ENCODE measurements at places on chromosomes 7 and 10. TPM values are rescaled to one million over a fixed set of nuclear protein-coding genes. Genes with fewer than 3 reads are reported as not detected.

DNA sequence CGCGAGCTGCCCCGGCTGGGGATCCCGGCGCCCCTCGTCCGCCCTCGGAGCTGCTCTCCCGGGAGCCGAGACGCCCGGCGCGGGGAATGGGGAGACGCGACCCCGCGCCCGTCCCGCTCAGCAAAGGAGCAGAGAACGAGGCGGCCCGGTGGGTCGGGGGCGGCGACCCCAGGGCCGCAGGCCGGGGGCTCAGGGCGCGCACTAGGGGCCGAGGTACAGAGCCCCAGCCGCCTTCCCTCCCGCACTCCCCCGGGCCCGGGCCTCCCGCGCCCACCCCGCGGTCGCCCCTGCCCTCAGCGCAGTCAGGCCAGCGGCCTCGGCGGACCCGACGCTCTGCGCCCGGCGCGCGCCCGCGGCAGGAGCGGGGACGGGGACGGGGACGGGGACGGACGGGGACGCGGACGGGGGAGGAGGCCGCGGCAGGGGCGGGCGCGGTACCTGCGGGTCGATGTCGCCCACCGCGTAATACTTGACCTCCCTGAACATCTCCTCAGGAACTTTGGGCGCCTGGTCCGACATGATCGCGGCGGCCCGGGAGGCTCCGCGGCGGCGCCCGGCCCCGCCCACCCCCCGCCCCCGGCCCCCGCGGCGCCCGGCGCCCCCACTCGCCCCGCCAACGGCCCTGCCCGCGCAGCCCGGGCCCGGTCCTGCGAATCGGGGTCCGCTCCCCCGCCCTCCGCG, 373 bp downstream of the PAXIP1 start:
- no peaks in the 10 kb centered on the region for H3K27me3 ChIP-seq
- peak overlapping the region; percentile 83 for H3K4me3 ChIP-seq
- H3K36me3 ChIP-seq: no peaks in the 10 kb centered on the region
- peaks cover 9% of the 10 kb centered on the region for H3K4me1 ChIP-seq

- H3K36me3 ChIP-seq: no peaks in the 10 kb centered on the region
- DNase-seq: no peak
- H3K27me3 ChIP-seq: no peaks in the 10 kb centered on the region
- no peak overlapping the region for H3K27ac ChIP-seq
- H3K4me3 ChIP-seq: no peak overlapping the region
These were observed 51.9 kb downstream of the TNS3 start for GRCh38 chr7:47529826-47530555.

CALD1 gene
- total RNA-seq: 401 TPM

KLF14 gene
- 3.0 TPM for total RNA-seq

- no peak for DNase-seq
- no peaks in the 10 kb centered on the region for H3K36me3 ChIP-seq
- H3K27ac ChIP-seq: no peak overlapping the region
- no peaks in the 10 kb centered on the region for H3K27me3 ChIP-seq
These were observed 23.8 kb upstream of the PLAC9 start for GRCh38 chr10:80108576-80109239.

DNA sequence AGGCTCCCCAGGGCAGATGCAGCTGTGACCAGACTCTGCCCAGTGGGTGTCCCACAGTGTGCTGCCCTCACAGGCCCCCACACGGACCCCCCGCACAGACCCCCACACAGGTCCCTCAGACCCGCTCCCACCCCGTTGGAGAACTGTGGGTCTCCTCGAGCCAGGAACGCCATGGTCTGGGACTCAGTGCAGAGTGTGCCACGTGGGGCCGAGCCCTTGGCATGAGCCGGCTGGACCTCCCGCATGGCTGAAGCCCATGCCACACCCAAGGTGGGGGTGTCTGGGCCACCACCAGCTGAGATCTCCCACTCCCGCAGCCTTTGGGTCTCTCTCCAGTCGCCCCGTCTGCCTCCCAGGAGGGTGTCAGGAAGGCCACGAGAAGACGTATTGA, 34.3 kb downstream of the JAKMIP3 start:
- no peaks in the 10 kb centered on the region for H3K36me3 ChIP-seq
- no peak overlapping the region for H3K27ac ChIP-seq
- no peak overlapping the region for H3K4me3 ChIP-seq
- no peak for DNase-seq
- H3K4me1 ChIP-seq: no peaks in the 10 kb centered on the region

SSC4D gene
- total RNA-seq: 0.41 TPM

PRKRIP1 gene
- total RNA-seq: 24.8 TPM

DNA sequence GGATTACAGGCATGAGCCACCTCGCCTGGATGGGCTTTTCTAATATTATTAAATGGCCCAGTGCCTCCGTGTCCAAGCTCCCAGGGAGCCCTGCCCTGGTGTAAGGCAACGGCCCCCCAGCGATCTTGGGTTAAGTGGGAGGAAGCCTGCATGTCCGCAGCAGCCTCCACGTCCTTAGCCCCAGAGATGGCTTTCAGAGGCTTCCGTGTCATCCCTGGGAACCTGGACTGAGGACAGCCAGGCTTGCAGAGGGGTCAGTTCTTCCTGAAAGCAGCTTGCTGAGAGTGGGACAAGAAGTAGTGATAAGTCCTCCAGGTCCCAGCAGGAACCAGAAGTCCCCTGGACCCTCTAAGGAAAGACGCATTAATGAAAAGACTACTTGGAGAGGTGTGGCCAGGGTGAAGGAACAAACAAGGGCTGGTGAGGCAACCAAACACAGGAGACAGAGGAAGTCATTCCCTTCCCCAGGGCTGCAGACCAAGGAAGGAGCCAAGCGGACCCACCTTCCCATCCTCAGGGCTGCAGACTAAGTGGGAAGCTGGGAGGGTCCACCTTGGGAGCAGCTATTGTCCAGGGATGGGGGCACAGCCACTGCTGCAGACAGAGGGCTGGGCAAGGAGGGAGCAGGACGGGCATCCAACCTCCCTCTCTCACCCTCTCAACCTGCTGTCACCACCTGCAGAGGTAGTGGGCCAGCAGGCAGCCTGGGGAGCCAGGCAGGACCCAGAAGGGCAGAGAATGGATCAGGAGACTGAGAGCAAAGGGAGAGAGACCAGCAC, 13.0 kb upstream of the INSIG1 start:
- no peaks in the 10 kb centered on the region for H3K4me1 ChIP-seq
- no peak overlapping the region for H3K27ac ChIP-seq
- H3K27me3 ChIP-seq: peaks cover 25% of the 10 kb centered on the region
- no peak overlapping the region for H3K4me3 ChIP-seq

DNA sequence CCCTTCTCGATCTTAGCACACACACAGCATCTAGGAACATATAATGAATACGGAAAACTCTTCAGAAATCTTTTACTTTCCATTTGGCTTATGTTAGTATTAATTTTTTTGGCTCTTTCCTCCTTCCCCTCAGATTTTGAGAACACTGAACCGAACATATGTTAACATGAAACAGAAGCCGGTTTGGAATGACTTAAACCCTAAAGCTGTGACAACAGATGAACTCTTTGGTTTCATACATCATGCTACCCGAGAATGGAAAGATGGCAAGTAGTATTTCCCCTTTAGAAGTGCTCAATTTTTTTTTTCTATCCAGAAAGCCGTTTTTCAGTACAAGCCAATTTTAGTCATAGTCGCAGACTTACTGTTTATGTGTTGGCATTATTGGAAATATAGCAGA, 164.7 kb downstream of the DNAH11 start:
- H3K27ac ChIP-seq: no peak overlapping the region
- no peaks in the 10 kb centered on the region for H3K36me3 ChIP-seq
- no peak for DNase-seq

SEMA3E gene
- 3.8 TPM for total RNA-seq

GRCh38 chr7:139875821-139876241, 46.8 kb downstream of the TBXAS1 start:
- no peak overlapping the region for H3K4me3 ChIP-seq
- H3K36me3 ChIP-seq: no peaks in the 10 kb centered on the region
- H3K4me1 ChIP-seq: no peaks in the 10 kb centered on the region

DNA sequence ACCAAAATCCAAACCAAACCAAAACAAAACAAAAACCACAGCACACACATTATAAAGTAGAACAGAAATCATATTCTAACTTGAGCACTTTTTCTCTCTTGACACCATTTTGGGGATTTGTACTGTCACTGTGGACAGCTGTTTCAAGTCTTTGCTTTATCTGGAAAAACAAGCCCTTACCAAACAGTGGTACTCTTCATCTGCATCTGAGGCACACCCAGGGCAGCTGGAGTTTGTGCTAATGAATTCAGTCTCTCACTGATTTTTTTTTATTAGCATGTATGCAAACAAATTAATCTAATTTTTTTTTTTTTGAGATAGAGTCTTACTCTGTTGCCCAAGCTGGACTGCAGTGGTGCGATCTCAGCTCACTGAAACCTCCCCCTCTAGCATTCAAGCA, 171.4 kb downstream of the RAPGEF5 start:
- H3K36me3 ChIP-seq: no peaks in the 10 kb centered on the region
- H3K4me1 ChIP-seq: no peaks in the 10 kb centered on the region
- DNase-seq: no peak
- no peak overlapping the region for H3K4me3 ChIP-seq
- no peaks in the 10 kb centered on the region for H3K27me3 ChIP-seq

- peaks cover 92% of the 10 kb centered on the region for H3K27me3 ChIP-seq
- H3K36me3 ChIP-seq: no peaks in the 10 kb centered on the region
- no peak for DNase-seq
- no peaks in the 10 kb centered on the region for H3K4me1 ChIP-seq
- no peak overlapping the region for H3K27ac ChIP-seq
- H3K4me3 ChIP-seq: no peak overlapping the region
These were observed 7.0 kb downstream of the EBF3 start for GRCh38 chr10:129956876-129957673.

DNA sequence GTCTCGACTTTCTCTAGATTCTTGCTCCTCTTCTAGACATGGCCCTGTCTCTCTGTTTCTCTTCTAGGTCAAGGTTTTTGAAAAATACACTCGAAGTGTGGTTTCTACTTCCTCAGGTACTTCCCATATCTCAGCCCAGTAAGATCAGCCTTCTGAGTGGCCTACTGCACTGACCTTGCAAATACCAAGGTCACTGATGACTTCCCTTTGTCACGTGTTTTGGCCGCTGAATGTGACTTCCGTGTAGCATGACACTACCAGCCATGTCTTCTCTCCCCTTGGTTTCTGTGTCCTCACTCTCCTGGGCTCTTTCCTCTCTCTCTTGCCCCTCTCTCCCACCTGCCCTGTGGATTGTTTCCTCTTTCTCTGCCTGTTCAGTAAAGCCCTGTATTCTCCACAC, 7.9 kb upstream of the WIPF3 start:
- H3K36me3 ChIP-seq: no peaks in the 10 kb centered on the region
- no peaks in the 10 kb centered on the region for H3K4me1 ChIP-seq
- no peak overlapping the region for H3K4me3 ChIP-seq
- peaks cover 10% of the 10 kb centered on the region for H3K27me3 ChIP-seq
- no peak overlapping the region for H3K27ac ChIP-seq

EPHB6 gene
- 3.0 TPM for total RNA-seq

- H3K27me3 ChIP-seq: no peaks in the 10 kb centered on the region
- no peak overlapping the region for H3K4me3 ChIP-seq
- H3K27ac ChIP-seq: peak overlapping the region; percentile 52
- DNase-seq: no peak
- no peaks in the 10 kb centered on the region for H3K36me3 ChIP-seq
These were observed 18.6 kb downstream of the PPP1R3C start for GRCh38 chr10:91614225-91614624.

SAMD8 gene
- 21.1 TPM for total RNA-seq

- no peak overlapping the region for H3K27ac ChIP-seq
- H3K4me3 ChIP-seq: no peak overlapping the region
- H3K27me3 ChIP-seq: no peaks in the 10 kb centered on the region
- H3K4me1 ChIP-seq: no peaks in the 10 kb centered on the region
- H3K36me3 ChIP-seq: no peaks in the 10 kb centered on the region
These were observed 108.4 kb upstream of the FAM3C start for GRCh38 chr7:121504482-121504881.

DNA sequence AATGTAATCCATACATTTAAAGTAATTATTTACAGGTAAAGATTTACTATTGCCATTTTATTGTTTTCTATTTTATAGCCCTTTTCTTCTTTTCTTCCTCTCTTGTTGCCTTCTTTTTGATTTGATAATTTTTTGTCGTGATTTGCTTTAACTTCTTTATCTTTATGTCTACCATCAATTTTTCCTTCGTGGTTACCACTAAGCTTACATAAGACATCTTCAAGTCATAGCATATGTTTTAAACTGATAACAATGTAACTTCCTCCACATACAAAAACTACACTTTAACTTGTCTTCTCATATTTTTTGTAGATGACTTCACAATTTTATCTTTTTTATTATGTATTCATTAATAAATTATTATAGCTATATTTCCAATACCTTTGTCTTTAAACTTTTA, 316.6 kb downstream of the PLXDC2 start:
- no peaks in the 10 kb centered on the region for H3K27me3 ChIP-seq
- DNase-seq: no peak
- no peaks in the 10 kb centered on the region for H3K4me1 ChIP-seq
- H3K36me3 ChIP-seq: no peaks in the 10 kb centered on the region
- no peak overlapping the region for H3K4me3 ChIP-seq

HMX2 gene
- total RNA-seq: not detected

CRYGN gene
- not detected for total RNA-seq

DNA sequence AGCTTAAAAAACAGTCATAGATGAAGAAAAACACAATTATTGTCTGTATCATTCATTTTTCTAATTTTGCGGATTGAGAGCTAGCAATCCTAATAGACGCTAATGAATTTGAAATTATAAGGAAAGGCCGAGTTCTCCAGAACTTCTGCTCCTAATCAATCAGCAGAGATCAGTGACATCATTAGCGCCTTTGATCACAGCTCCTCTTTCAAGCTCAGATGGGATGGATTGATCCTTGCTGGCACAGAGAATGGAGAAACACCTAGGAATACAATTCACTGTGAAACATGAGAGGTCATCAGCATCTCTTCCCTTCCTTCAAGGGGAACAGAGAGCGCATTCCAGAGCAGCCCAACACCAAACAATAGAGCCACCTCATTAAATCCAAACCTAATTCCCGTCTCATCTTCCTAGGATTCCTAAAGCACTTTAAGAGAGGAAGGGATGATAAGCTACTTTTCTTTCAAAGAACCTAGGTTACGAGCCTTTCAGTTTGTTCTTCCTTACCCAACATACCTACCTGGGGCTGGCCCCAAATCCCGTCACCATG, 24.4 kb downstream of the GLI3 start:
- no peak for DNase-seq
- no peak overlapping the region for H3K27ac ChIP-seq
- H3K4me3 ChIP-seq: no peak overlapping the region

DNA sequence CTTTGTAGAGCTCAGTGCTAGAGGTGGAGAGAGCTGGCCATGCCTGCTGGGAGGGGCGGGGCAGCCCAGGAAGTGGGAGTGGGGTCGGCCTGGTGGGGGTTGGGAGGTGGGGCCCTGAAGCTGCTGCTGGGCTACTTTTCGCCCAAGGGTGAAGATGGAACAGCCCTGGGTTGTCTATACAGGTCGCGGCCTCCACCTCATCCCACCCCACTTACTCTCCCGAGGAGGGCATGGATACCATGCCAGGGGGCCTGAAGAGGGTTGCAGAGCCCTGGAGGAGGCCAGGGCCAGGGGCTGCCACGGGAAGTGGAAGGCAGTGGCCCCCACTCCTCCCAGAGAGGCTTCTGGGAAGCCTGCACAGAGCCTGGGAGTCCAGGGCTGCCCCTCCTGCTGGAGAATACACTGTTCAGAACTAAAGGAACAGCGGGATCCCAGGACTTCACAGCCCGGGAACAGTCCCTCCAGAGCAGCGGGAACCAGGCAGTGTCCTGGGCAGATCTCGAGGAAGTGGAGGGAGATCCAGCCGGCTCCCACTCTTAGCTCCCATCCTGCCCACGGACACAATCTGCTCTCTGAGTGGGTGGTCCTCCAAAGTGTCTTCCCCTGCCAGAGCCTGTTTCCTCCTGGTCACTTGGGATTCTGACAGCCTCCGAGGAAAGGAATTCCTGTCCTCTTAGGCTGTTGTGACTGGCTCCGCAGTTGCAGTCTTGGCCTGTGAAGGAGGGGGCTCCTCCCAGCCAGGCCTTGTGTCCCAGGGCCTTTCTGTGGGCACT, 23.5 kb downstream of the MAT1A start:
- H3K27me3 ChIP-seq: no peaks in the 10 kb centered on the region
- DNase-seq: no peak
- no peaks in the 10 kb centered on the region for H3K4me1 ChIP-seq
- H3K4me3 ChIP-seq: no peak overlapping the region
